NCI-H2171 treated with DMSO at 0.1 percent for 48 hours (cell line): ENCODE measurements at places on chromosomes 5 and 9.

DNA sequence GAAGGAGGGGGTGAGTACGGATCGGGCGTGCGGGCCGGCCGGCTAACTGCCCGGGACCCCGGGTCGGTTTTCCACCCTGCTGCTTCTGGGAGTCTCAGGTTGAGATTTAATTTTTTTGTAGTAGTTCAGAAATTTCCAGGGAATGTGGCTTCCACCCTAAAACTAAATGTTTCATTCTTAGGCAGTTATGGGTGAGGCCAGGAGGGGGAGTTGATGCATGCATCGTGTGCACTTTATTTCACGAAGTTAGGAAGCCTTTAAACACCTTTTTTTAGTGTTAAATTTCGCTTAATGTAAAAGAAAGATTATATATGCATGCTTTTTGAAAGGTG is 905 bp downstream of the CDK9 start:
- DNase-seq = no peak

- DNase-seq = no peak
Measured at GRCh38 chr5:142670804-142671203, 15.1 kb downstream of the FGF1 start.

GRCh38 chr9:93565089-93565488 is 11.3 kb upstream of the PHF2 start:
- no peak for DNase-seq

- DNase-seq = no peak
Measured at GRCh38 chr9:126885131-126885641, 24.7 kb downstream of the ZBTB34 start.

- DNase-seq = no peak
Measured at GRCh38 chr5:148268566-148268965, at the start of gene SPINK13. TSS of gene SPINK13 (plus strand) at chr5:148268794. CDS start at chr5:148270073, 1,279 bp downstream.

- no peak for DNase-seq
Measured at GRCh38 chr9:135242406-135242805, 154.9 kb downstream of the OLFM1 start.

DNA sequence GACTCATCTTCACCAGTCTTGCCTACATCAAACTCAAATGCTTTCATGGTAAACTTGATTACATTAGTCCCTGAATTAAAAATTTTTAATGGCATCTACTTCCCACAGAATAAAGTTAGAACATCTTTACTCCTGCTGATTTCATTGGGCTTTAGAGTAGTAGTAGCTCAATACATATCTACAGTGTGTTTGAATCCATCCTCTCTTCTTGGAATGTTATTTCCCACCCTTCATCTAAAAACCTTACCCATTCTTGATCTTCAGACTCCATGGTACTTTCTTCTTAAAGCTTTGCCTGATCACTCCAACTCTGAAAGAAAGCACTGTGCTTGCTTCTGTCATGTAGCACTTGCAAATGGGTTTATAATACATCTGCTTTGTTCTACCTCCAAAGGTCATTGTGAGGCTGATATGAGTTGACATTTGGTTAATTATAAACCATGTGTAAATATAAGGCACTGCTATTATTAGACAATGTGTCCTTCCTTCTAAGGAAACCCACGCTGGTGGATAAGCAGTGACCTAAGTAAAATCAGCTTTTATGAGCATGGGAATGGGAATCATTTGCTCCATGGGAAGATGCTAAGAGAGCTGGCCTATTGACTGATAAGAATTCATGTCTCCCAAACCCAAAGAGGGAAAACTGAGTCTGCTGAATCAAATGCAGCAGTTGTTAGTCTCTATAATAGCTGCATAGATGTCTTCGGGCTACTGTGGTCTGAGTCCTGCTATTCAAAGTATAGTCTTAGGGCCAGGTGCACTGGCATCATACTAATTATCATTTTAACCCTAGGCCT is 7.5 kb upstream of the PRLR start:
- no peak for DNase-seq

DNA sequence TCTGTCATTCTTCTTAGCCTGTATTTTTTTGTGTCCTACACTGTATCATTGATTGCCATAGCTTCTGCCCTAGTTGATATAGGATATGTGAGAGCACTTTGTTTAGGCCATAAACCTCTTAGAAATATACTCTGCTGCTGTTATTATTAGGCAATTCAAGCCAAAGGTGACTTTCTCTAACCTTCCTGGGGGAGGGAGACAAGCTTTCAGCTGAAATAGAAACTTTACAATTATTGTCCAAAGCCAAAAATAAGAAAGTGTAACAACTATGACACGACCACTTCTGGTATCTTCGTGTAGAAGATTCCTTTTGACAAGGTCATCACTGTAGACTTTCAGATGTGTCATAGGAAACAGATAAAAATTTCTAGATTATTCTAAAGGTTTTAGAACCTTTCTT is 12.2 kb upstream of the CSNK1A1 start:
- no peak for DNase-seq

DNA sequence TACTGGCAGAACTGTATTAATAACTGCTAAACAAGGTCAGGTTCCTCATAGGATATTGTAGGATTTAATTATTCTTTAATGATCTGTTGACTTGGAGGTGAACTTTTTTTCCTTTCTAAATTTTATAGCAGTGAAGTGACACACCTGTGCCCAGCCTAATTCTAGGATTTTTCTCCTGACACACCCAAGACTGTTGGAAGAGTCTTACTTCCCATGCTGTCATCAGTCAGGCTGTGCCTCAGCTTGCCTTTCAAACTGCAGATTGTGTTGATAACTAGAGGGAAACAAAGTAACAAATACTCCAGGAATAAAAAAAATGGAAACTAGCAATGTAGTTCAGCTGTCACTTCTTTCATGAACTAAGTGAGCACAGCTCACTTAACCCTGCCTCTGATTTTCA is 22.0 kb downstream of the OTULIN start:
- peak; percentile 58 for DNase-seq
